Activated CD4-positive, alpha-beta T cell treated with anti-CD3 and anti-CD28 coated beads, Interleukin-2, amount 50 U/mL, for 1 hour (primary cell): ENCODE measurements at places on chromosomes 16 and 17.
A peak's percentile ranks its signal among the peaks of the same experiment; 100 is the strongest.

DNA sequence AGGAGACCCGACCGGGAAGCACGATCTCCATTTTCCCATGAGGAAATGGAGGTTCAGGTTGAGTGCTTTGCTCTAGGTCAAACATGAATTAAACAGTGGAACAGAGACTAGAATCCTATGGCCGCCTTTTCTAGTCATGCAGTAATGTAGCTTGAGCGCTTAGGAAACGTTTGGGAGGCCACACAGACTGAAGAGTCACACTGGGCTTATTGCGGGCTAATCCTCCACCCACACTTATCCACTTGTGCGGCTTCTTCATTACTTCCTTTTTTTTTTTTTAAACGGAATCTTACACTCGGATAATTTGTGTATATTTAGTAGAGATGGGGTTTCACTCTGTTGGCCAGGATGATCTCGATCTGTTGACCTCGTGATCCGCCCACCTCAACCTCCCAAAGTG, 26.0 kb downstream of the CACNG3 start:
- DNase-seq, result no peak

GRCh38 chr17:81162491-81162890, 2.8 kb upstream of the PVALEF start:
- no peak for DNase-seq

- DNase-seq, result no peak
Observed at GRCh38 chr16:67766291-67766690, 40.1 kb downstream of the RANBP10 start.

DNA sequence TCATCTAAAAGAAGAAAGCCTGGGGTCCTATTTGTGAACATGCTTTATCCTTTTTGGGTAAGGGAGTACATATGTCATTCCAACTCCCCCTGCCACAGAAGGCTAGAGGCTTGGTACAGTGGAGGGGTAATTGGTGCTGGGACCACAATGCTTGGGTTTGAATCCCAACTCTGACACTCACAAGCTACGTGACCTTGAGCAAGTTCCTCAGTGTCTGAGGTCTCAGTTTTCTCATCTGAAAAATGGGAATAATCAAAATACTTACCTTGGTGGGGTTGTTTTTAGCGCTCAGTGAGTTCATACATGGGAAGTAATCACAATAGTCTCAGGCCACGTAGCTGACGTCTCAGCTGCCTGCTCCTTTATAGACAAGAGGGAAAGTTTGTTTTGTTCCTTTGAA, 150.8 kb downstream of the CPPED1 start:
- no peak for DNase-seq

DNA sequence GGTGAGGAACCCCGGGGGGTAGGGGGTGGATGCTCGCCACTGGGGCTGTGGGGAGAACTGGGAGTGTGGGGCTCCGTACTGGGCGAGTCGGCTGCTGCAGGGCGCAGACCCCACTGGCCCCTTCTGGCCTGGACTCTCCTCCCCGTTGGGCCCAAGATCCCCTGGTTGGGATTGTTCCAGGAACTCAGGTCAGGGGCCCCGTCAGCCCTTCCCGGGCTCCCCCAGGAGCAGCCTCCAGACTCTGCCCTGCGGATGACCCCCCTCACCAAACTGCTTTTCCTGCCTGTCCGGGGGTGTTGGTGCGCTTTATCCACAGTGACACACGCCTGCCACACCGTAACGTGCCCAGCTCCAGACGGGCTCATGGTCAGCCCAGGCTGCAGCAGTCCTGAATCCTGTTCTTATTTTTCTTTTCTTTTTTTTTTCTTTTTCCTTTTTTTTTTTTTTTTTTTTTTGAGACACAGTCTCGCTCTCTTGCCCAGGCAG, 21.1 kb downstream of the CENPX start:
- no peak for DNase-seq

DNA sequence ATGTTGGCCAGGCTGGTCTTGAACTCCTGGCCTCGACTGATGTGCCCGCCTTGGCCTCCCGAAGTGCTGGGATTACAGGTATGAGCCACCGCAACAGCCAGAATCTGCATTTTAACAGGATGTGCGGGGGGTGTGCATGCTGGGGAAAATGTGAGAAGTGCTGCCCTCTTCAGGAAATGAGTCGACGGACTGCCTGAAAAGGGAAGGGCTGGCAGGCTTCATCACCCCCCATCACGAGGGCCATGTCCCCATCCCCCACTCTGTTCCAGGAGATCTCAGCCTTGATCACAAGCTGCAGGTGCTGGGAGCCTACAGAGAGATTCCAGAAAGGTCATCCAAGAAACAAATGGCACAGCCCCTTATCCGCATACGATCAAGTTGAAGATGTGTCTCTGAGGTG, 195.3 kb upstream of the RPL38 start:
- no peak for DNase-seq

DNA sequence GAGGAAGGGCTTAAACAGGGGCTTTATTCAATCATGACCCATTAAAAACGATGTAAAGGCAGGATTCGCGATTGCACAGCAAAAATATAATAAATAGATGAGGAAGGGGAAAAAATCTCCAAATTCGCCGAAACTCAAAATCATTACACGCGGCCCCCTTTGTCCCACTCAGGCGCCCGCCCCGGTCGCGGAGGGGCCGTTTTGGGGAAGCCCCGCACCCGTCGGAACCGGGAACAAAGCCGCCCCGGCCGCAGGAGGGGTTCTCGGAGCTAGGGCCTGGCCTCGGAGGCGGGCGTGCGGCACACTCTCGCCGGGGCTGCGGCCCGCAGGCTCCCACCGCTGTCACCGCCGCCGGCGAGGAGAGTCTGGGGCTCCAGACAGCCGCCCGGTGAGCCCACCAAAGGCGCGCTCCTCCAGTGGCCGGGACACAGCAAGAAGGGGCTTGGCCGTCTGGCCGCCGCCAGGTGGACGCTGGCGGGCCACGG, 521 bp downstream of the C16orf87 start:
- peak; percentile 28 for DNase-seq

DNA sequence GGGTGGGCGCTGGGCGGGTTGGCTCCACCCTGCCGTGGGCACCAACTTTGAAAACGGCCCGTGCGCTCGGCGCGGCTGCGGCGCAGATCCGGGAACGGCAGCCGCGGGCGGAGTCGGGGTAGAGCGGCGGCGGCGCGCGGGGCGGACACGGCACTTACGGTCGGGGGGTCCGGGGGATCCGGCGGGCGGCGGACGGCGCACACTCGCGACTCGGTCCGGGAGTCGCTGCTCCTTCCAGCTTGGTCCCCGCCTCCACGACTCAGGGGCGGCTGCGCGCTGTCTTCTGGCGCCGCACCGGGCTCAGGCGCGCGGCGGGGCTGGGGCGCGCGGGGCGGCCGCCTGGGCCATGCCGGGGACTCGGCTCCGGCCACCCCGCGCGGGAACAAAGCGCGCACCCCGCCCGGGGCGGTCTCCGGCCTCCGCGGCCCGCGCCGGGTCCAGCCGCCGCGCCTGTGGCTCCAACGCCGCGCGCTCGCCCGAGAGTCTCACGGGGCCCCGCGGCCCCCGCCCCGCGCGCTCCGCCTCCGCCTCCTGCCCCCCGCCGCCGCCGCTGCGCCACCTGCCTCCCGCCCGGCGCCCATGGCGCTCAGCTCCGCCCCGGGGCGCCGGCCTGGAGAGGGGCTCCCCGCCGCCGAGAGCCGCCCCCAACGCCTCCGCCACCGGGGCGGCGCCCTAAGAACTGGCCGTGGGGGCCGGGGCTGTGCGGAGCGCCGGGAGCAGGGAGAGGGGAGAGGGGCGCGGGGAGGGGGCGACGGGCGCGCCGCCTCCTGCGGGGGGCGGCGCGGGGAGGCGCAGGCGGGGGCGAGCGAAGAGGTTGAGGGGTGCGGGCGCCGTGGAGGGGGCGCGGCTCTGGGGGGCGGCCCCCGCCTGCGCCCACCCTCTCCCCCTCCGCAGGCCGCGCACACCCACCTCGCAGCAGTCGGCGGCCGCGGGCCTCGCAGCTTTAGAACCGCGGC, 35.9 kb downstream of the CBFA2T3 start:
- no peak for DNase-seq

GRCh38 chr17:28973425-28973824, 22.1 kb upstream of the PHF12 start:
- no peak for DNase-seq

GRCh38 chr16:69105501-69106361, at the start of gene HAS3:
TSS of gene HAS3 (plus strand) at chr16:69105653. CDS start at chr16:69109396, 3,743 bp downstream.
- DNase-seq, result peak; percentile 17

- DNase-seq, result no peak
Observed at GRCh38 chr16:73058221-73058615, 10.3 kb upstream of the ZFHX3 start.

DNA sequence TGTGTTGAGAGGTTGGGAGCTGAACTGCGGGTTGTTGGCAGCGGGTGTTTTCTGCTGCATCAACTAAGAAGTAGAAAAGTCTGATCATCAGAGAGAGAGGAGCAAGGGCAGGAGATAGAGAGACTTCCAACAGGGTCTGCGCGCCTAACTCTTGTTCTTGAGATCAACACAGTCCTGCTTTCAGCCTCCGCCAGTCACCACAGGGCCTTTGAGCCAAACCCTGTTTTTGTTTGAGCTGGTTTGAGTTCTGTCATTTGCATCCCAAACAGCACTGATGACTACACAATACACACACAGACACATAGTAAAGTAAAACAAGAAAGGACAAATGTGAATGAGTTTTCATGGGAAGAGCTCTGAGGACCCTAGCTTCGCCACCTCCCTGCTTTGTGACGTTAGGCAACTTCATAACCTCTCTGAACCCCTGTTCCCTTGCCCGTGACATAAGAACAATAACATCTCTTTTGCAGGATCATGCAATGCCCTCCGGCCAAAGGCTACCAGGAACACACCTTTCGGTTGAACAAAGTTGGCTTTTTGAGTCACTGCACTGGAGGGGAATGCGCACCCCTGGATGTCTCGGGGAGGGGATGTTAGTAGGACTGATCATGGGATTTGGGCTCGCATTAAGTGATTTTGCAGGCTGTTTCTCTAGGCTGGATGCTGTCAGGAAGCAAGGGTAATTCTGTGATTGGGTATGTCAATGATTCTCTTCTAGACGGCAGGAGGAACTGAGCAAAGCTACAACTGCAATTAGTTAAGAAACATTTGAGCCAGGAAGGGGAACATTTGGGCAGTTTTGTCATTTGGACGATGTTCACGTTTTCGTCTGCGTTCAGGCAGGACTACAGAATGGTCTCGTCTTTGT, 92.3 kb downstream of the C16orf78 start:
- DNase-seq, result no peak

DNA sequence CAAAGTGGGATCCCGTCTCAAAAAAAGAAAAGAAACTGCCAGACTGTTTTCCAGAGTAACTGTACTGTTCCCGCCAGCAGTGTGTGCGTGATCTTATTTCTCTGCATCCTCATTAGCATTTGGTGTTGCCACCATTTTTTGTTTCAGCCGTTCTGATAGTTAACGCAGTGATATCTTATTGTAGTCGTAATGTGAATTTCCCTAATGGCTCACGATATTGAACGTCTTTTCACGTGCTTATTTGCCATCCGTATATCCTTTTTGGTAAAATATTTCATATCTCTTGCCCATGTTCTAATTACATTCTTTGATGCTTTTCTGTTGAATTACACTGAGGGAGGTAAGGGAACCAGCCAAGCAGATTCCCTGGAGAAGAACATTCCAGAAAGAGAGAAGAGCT, 92.4 kb downstream of the SEC14L1 start:
- DNase-seq, result no peak

DNA sequence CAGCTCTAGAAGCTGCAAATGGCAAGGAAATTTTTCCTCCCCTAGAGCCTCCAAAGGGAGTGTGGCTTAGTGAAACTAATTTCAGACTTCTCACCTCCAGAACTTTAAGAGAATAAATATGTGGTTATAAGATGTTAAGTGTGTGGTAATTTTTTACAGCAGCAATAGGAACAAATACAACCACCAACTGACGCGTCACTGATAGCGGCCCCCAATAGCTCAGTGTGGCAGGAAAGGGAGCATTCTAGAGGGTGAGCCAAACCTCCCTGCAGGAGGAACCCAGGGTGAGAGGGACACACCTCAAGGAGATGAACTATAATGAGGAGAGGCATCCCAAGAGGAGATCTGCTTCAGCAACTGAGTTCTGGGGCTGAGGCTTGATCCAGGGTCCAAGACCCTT, 4.0 kb downstream of the CCL4 start:
- no peak for DNase-seq

DNA sequence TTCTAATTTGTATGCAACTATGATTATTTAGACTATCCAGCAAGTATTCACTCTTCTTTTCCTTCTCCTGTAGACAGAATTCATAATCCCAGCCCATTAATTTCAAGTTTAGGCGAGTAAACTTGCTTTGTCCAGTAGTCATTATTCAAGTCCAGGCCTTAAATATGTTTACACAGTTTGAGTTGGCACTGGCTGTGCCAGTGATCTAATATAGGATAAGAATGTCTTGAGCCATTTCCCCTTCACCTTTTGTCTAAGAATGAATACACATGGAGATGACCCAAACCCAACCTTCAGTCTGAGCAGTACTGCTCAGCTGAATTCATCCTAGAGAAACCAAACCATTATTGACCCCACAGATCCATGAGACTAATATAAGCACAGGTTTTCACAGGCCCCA, 930.4 kb upstream of the CDH8 start:
- DNase-seq, result no peak

DNA sequence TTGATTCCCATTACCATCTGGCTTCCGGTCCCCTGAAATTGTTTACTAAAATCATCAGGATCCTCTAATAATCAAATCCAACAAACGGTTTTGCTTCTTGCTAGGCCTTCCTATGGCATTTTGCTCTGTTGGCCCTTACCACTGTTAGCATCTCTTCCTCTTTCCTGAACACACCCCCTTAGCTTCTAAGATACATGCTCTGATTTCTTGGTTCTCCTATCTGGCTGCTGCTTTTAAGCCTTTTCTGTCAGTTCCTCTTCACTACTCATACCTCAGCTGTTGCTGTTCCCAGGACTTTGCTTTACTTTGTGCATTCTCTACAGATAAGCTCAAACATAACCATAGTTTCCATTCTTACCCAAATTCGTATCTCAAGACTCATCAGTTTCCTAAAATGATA, 11.4 kb downstream of the CAPNS2 start:
- DNase-seq, result no peak

DNA sequence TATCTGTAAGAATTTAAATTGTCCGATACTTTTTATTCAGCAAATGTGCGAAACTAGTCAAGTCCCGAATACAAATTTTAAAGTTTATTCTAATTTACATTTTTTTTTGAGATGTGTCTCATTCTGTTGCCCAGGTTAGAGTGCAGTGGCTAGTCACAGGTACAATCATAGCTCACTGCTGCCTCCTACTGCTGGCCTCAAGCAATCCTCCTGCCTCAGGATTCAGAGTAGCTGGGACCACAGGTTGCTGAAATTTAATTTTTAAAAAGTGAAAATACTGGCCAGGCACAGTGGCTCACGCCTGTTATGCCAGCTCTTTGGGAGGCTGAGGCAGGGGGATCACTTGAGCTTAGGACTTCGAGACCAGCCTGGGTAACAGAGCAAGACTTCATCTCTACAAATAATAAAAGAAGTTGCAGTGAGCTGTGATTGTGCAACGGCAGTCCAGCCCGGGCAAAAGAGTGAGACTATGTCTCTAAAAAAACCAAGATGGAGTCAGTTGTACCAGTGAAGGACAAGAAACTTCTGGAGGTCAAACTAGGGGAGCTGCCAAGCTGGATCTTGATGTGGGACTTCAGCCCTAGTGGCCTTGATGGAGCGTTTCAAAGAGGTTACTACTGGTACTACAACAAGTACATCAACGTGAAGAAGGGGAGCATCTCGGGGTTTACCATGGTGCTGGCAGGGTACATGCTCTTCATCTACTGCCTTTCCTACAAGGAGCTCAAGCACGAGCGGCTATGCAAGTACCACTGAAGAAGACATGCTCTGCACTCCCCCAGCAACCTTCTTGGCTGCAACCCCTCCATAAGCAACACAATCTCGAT, 5.6 kb downstream of the POLG2 start:
- peak; percentile 53 for DNase-seq
